ENCODE measurements at places on chromosomes 6 and 20.

DNA sequence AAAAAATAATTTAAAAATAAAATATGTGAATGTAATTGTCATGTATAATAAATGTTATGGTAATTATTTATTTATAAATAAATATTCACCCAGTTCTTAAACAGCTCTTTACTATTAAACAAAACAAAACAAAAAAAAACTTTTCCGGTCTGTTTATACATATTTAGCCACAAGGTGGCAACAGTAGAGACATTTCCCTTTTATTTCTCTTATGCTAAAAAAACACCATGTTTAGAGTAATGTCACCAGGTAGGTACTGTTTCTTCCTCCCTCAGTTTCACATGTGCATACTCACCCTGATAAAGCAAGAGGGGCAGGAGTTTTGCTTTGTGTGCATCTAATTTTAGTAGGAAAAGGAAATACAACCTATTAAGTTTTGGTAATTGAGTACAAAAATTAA, 610.4 kb upstream of the IMPG1 start:
- peak; percentile 32 for DNase-seq

DNA sequence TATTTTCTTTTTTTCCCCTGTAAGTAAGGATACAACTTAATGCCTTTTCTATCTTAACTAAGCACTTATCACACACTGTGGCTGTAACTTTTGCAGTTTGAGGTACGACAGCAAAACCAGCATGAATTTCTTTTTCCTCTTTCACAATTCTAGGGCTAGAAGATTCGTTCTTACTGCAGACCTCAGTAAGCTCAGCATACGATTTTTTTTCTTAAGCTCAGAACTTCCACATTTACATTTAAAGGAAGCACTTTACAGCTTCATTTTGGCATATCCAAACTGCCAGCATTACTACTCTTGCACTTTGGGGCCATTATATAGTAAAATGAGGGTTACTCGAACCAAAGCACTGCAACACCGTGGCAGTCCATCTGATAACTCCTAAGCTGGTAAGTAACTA, 889 bp upstream of the CHMP4B start:
- no peak for DNase-seq

DNA sequence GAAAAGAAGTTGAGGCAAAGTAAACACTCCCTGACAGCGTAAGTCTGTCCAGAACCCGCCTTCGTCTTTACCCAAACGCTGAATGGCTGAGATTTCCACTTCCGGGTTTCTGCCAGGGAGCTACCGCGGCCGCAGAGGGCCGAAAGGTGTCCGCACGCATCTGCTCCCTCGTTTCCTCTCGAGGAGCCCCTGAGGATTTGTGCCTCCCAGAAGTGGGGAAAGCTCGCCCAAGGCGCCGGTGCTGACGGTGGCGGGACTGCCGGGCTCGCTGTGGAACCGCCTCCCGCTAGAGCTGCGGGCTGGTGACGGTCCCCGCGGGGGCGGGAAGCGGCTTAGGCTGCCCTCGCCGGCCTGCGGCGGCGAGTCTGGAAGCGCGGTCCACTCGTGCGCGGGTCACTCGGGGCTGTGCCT, 1760.2 kb upstream of the DEFB115 start:
- no peak for DNase-seq

DNA sequence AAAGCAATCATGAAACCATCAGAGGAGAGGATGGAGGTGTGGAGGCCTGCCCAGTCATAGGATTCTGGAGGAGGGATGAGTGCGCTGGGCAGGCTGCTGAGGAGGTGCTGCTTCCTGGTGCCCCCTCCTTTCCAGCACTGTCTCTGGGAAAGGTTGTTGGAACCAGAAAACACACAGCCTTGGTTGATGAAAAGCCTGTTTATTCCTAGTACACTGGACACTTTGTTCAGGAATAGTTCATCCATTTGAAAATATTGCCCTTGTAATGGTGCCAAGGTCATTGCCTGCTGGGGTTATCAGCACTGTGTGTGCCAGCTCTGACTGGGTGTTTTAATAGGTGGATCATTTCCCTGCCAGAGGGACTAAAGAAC, 83.7 kb upstream of the ARMC2 start:
- DNase-seq: no peak

All from MCF 10A (cell line).